Fibroblast of lung (primary cell): ENCODE measurements at places on chromosomes 7 and 10. TPM values are rescaled to one million over a fixed set of nuclear protein-coding genes. Genes with fewer than 3 reads are reported as not detected.

HGF gene
- 108 and 243 TPM in 2 replicates for total RNA-seq

POM121C gene
- total RNA-seq, result 5.1 and 6.9 TPM in 2 replicates

STOX1 gene
- total RNA-seq, result under 0.01 TPM in 2 replicates

TIMM23 gene
- 55.0 and 58.8 TPM in 2 replicates for total RNA-seq

DNA sequence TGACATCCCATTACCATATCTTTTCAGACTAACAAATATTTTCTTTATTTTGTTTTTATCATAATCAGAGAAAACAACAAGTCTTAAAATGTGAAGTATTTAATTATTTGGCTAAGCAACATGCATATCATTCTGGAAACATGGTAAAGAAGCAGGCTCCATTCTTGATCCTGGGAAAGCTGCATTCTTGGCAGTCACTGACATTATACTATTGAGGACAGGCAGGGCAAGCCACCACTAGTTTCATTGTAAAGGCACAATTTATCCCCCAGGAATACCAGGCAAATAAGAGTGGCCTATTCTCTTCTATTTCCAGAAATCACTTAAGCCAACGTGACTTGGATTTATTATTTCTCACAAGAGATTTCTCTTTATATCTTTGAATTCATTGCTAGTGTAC is 153.8 kb upstream of the AKR1E2 start:
- DNase-seq, result no peak
- H3K4me3 ChIP-seq, result no peak overlapping the region
- no peaks in the 10 kb centered on the region for H3K4me1 ChIP-seq
- no peaks in the 10 kb centered on the region for H3K36me3 ChIP-seq
- H3K27ac ChIP-seq, result no peak overlapping the region

GRCh38 chr10:122650331-122650730 is 49.3 kb downstream of the C10orf120 start:
- H3K4me3 ChIP-seq, result no peak overlapping the region
- DNase-seq, result no peak
- no peaks in the 10 kb centered on the region for H3K4me1 ChIP-seq
- H3K27ac ChIP-seq, result no peak overlapping the region
- H3K27me3 ChIP-seq, result no peaks in the 10 kb centered on the region
- H3K36me3 ChIP-seq, result no peaks in the 10 kb centered on the region

GRCh38 chr10:60424971-60425370 is 35.3 kb upstream of the ANK3 start:
- no peaks in the 10 kb centered on the region for H3K36me3 ChIP-seq
- peaks cover 16% of the 10 kb centered on the region for H3K4me1 ChIP-seq
- no peak for DNase-seq
